ENCODE measurements at places on chromosomes 2 and 18.
A peak's percentile ranks its signal among the peaks of the same experiment; 100 is the strongest.

GRCh38 chr2:151758744-151759143 lies 24.5 kb upstream of the NEB start:
- DNase-seq: no peak

- peak; percentile 2 for DNase-seq
These were observed 12.0 kb downstream of the TMEM163 start for GRCh38 chr2:134706587-134707329.

DNA sequence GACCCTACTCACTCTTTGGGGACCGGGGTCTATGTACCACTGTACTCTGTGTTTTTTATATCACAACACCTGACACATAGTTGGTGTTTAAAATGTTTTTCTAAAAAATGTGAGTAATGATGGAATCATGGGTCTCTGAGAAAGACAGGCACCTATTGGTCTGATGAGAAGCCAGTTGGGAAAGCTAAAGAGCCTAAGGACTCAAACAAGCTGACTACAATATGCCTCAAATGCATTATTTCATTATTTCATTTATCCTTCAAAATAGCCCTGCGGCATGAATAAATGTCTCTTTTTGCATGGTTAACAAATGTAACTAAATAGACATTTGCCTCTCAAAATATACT lies 102.9 kb upstream of the SCN1A start:
- no peak for DNase-seq

GRCh38 chr2:217366266-217366895 lies 506.5 kb upstream of the TNP1 start:
- peak; percentile 83 for DNase-seq

DNA sequence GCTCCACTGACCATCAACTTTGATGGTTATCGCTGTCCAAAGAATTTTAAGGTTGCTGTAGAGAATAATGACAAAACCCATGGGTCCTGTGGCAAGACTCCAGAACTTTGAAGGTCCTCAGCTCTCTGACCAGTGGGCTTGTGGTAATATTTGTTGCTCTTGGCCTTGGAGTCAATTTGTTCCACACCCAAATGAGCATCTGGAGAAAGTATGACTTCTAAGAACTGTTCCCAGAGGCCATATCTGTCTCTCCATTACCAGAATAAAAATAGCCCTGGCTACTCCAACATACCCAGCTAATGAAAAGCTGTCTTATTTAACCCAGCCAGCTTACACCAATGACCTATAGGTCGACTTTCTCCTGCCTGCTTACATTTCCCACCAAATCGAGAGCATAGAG lies 466.4 kb downstream of the MEIS1 start:
- DNase-seq: peak; percentile 14

GRCh38 chr18:63365876-63366212 lies 1.2 kb downstream of the KDSR start:
- peak; percentile 33 for DNase-seq

DNA sequence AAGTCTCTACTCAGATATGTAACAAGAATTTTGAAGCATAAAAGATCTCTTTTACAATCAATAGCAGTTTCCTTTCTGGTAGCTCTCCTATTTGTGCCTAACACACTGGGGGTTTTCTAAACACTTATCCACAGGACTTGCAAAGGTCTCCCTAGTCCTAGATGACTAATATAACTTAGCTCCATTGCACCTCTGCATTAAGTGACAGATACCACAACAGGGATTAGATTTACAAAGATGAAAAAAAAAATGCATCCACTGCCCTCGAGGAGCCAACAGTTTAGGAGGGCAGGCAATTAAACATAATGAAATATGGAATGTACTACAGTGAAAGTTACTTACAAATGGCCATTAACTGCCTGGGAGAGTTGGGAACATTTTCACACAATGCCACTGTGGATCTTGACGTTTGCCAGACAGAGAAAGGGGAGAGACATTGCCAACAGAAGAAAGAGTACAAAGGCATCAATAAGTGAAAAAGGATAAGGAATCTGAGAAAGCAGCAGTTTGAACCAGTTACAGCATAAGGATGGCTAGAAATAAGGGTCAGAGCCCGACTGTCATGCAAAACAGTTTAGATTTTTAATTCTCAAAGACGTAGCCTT lies 14.3 kb downstream of the PPP3R1 start:
- DNase-seq: no peak

GRCh38 chr2:173647681-173648311 lies 293.1 kb downstream of the CDCA7 start:
- peak; percentile 81 for DNase-seq

GRCh38 chr2:220068846-220069245 lies 441.4 kb downstream of the SLC4A3 start:
- no peak for DNase-seq

GRCh38 chr18:22109535-22109934 lies 59.9 kb upstream of the GATA6 start:
- DNase-seq: no peak

GRCh38 chr2:100813527-100813926 lies 6.4 kb upstream of the NPAS2 start:
- peak; percentile 78 for DNase-seq

DNA sequence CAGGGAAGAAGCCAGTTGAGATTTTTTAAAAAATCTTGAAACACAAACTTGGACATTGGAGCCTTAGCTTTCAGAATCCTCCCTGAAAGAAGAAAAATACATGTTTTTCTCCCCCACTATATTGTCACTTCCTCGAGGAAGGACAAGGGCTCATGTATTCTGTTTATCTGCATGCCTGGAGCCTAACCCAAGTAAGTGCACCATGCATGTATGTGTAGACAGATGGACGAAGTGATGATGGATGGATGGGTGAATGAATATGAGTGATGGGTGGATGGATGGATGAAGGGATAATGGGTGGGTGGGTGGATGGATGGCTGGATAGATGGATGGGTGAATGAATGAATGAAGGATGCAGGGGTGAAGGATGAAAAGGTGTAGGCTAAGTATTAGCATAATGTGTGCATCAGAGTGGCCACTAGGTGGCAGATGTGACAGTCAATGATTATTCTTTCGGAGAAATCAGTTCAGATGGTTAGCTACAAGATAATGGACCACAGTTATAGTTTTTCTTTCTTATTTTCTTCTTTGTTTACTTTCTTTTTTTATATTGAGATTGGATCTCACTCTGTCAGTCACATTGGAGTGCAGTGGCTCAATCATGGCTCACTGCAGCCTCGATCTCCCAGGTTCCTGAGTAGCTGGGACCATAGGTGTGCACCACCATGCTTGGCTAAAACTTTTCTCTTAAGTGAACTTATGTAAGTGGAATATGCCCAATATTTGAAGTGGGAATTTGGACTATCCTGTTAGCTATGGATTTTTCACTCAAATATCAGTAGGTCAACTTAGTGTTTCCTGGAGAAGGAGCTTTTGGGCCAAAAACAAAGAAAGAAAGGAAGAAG lies 18.5 kb upstream of the CCDC93 start:
- peak; percentile 65 for DNase-seq

DNA sequence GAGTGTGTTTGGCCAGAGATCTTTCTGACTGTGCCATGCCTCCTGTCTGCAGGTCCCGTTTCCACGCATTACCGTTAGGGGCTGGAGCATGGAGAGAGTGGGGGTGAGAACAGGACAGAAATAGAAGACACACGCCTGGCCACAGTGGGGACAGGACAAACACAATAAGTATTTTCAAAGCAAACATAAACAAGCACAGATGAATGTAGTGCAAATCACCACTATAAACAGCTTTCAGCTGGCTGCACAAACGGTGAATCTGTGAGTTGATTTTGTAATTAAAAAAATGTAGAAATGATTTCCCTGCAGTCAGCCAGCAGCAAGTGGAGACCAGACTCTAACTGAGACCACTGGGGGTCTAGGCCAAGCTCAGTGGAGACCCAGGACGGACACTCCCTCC lies 6.8 kb downstream of the KCNK3 start:
- DNase-seq: no peak

GRCh38 chr18:39529358-39529757 lies 1963.8 kb upstream of the CELF4 start:
- no peak for DNase-seq

DNA sequence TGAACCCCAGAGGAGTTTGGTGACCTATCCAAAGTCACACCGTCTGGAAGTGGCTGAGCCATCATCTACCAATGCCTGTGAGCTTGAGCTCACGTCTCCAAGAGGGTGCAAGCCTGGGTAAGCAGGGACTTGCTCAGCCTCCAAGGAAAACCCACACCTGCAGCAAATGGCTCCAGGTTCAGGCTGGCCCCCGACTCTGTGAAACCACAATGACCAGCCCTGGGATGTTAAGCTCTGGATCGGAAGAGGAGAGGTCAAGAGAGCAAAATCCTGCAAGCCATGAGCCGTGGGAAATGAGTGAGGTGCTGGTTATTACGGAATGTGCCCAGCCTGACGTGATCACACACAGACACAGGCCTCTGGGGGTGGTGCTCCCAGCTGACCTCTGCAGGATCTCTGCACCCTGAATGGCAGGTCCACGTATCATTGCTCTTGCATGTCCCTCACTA lies 94.1 kb upstream of the OTOS start:
- DNase-seq: peak; percentile 60

- no peak for DNase-seq
These were observed 27.5 kb upstream of the LDLRAD4 start for GRCh38 chr18:13191031-13191430.

GRCh38 chr2:191038241-191038725 lies 24.3 kb upstream of the STAT1 start:
- peak; percentile 72 for DNase-seq

DNA sequence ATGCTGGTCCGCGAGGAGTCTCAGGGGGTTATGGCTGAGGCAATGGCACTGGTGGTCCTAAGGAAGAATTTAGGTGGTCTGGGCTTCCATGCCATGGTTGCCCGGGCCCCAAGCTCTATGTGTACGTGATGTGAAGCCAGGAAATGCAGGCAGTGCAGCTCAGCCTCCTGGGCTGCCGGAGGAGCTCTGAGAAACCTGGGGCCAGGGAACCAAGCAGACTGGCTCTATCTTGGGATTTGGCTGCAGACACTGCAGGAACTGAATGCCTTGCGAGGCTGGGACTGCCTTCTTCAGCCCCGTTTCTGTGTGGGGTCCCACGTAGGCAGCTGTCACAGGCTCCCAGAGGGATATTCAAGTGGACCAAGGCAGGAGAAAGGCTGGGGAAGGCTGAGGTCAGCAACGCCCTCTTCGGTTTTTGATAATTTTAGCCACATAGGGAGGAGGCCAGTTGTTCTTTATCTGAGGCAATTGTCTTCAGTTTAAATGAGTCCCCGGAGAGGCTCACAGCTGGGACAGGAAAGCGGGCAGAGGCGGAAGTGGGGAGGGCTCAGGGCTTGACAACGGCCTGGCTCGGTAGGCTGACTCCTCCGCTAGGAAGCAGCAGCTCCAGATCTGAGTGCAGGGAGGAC lies 77.7 kb downstream of the RHOB start:
- no peak for DNase-seq

DNA sequence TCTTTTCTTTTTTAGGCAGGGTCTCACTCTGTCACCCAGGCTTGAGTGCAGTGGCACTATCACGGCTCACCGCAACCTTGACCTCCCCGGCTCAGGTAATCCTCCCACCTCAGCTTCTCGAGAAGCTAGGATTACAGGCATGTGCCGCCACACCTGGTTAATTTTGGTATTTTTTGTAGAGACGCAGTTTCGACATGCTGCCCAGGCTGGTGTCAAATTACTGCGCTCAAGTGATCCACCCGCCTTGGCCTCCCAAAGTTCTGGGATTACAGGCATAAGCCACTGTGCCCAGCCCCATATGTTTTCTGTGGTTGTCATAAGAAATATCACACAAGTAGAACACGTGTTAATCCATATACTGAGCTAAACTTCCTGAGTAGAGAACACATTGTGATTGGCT lies 14.6 kb downstream of the ENOSF1 start:
- DNase-seq: no peak

GRCh38 chr2:152426801-152427200 lies 91.8 kb downstream of the FMNL2 start:
- DNase-seq: peak; percentile 48

- DNase-seq: no peak
These were observed 29.5 kb downstream of the SLC39A10 start for GRCh38 chr2:195686564-195686963.

DNA sequence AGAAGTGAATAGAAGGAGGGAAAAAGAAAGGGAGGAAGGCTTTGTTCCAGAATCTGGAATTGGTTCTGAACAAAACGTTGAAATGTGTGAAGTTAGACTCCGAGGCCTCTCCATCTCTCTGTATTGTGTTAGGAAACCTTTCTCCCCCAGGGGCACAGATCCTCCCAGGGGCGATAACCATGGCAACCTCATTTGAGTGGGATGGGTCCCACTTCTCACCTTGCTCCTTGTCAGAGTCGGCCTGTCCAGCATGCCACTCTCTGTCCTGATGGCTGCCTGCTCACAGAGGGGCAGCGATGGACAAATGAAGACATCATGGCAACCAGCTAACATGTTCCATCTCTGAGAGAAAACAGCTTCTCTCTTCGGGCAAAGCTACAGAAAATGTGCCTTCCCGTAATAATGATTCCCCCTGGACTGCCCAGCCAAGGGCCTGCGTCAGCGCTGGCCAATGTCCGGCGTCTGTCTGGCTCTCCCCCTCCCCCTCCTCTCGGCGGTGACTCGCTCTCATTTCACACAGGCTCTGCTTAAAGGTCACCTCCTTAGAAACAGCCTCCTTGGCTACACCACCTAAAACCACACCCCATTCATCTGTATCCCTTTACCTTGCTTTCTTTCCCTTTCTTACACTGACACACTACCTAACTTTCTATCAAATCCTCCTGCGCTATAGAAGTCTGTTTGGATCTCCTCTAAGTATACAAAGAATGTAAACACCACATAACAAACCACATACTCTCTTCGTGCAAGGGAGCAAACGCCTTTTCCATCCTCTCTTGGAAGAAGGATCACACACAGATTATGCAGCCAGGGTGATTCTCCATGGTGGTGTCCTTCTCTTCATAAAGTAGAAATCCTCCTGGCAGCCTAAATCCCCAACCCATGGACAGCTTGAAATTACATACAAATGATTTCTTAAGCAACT lies 32.1 kb upstream of the TTC39C start:
- DNase-seq: peak; percentile 54

DNA sequence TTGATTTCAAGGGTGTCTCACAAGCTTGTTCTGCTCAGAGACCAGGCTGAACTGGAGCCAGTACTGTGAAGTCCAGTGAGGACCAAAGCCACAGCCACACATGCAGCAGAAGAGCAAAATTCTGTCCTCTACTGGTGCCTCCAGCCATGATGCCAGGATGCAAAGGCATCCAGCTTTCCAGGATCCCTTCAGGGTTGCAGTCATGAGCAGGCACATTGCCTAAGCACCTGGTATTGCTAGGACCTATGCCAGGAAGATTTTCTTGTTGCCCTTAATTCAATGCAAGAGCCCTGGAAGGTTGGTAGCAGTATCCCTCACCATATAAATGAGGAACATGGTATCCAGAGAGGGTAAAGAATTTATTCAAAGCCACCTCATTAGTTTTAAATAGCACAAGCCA lies 78.9 kb upstream of the CYRIA start:
- DNase-seq: no peak

- DNase-seq: no peak
These were observed 22.6 kb downstream of the PLEK start for GRCh38 chr2:68387408-68388350.

GRCh38 chr2:165007161-165007744 lies 51.9 kb upstream of the SLC38A11 start:
- peak; percentile 41 for DNase-seq

- no peak for DNase-seq
These were observed 76.6 kb downstream of the BAZ2B start for GRCh38 chr2:159539701-159540100.

- no peak for DNase-seq
These were observed 15.9 kb upstream of the WIPF1 start for GRCh38 chr2:174613531-174613930.

- no peak for DNase-seq
These were observed 68.1 kb downstream of the ANTXR1 start for GRCh38 chr2:69081001-69081580.

Data from choroid plexus epithelial cell (primary cell).